ENCODE measurements at places on chromosomes 2 and 18.

DNA sequence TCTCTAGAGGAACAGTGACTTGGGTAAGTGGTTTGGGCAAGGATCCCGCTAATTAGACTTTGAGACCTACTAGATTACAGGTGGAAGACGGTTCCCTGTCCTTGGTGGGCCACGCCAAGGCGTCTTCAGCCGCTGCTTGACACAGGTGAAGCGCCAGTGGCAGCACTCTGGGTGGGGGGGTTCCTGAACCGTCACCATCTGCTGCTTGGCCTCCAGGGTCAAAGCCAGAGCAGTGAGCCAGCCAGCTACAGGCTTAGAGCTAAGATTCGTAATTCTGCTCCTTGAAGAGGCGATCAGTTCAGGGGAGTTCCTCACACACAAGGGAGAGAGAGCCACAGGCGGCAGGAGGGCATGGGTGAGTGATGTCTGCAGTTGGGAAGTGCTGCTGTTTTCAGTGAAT lies 39.4 kb upstream of the RBM44 start:
- no peak for DNase-seq

GRCh38 chr2:162232671-162233070 lies 10.6 kb downstream of the FAP start:
- no peak for DNase-seq

DNA sequence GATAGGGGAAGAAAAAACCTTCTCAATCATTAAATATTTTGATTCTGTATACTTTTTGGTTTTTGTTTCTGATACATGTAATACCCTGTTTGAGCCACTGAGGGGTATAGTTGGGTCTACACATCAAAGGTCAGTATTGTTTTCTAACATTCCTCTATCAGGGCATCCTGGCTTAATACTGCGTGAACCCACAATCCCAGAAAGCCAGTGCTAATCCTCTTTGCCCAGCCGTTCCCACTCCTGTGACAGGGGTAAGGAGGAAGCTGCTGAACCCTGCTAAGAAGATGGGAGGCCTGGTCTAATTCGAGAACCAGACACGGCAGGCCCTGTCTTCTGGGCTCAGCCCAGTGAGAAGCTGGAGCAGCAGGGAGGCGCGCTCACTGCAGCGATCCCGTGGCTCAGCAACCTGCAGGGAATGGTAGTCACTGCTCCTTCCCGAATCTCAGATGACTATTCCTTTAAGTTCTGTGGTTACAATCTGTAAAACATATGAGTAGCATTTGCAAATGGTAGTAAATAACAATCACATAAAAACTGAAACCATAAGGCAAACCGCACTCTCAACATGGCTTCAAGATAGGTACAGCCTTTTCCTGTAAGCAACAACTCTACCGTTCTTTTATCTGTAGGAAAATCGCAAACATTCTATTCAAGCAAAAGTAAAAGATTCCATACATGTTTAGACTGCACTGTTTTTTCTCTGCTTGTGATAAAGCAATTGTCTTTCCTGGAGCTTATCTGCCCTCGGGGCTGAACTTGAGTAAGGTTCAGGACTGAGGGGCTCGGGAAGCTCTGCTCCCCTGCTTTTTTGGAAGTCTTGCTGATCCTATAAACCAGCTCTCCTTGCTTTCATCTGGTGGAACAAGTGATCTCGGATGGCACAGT lies 87.0 kb downstream of the EPB41L3 start:
- DNase-seq: no peak

DNA sequence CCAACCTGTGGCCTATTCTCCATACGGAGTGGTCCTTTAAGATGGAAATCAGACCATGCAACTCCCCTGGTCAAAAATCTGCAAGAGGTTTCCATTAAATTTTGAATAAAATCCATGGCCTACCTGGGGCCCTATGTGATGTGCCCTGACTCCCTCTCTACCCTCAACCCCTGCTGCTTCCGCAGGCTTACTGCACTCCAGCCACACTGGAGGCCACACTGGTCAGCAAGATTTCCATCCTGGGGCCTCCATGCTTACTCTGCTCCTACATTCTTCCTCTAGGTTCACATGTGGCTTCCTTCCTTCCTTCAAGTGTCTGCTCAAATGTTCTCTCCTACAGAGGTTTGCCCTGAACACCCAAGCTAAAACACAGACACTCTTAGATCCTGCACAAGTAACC lies 40.6 kb downstream of the FARSB start:
- no peak for DNase-seq

- DNase-seq: no peak
These were observed 39.9 kb downstream of the ZNF516 start for GRCh38 chr18:76455003-76455676.

DNA sequence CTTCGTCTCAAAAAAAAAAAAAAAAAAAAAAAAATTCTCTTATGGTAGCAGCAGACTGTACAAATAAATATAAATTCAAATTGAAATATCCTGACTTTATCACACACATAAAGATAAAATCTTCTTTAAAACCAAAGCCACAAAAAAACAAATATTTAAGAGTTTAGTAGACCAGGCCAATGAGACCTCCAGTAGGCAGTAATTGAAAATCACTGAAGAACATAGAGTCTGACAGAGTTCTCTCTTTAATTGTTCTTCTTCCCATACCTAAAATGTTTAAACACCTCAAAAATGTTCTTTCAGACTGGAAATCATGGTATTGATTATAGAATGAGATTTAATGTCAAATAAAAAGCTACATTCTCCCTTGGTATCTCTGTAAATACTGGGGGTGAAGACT lies 20.8 kb downstream of the PRPF40A start:
- DNase-seq: no peak

- DNase-seq: no peak
These were observed 98.0 kb downstream of the STK39 start for GRCh38 chr2:168149150-168149974.
